ENCODE measurements at places on chromosomes 3 and 15. TPM values are rescaled to one million over a fixed set of nuclear protein-coding genes. Genes with fewer than 3 reads are reported as not detected.

DNA sequence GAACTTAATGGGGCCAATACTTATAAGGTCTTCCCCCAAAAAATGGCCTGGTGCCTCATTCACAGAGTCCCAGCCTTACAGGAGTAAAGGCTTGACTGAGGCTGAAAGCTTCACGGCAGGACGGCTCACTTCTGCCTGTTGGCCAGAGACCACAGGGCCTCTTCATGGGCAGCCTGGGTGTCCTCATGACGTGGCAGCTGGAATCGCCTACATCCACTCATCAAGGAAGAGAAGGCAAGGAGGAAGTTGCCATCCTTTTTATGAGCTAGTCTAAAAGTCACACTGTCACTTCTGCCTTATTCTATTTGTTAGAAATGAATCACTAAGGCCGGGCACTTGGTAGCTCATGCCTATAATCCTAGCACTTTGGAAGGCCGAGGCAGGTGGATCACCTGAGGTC is 89.3 kb upstream of the DGKG start:
- no peak overlapping the region for H3K27ac ChIP-seq
- H3K4me1 ChIP-seq: no peaks in the 10 kb centered on the region
- DNase-seq: no peak
- H3K4me3 ChIP-seq: no peak overlapping the region

DNA sequence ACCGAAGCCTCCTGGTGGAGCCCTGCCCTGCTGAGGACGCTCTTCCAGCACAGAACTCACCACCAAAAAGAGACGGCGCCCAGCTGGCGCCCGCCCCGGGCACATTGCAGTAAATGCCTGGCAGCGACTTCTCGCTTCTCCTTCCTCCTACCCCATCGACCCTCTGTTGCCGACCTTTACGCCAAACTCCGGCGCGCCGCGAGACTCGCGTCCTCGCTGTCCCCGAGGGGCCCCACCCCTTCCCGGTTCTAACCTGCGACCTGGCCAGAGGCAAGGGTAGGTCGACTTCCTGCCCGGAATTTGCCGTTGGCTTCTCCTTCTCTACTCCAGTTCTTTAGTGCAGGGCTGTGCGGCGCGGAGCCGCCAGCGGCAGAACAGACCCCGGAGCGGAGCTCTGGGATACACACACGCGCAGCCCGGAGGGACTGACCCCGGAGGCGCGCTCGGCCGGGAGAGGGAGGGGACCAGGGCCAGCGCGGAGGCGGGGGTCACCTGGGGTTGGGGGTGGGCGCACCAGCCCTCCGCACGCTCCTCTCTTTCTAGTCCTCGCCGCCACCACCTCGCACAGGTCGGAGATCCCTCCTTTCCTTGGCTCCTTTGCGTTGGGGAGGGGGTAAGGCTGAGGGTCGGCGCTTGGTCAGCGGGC is 226.6 kb upstream of the AZI2 start:
- H3K27me3 ChIP-seq: peaks cover 50% of the 10 kb centered on the region
- H3K4me3 ChIP-seq: no peak overlapping the region
- H3K27ac ChIP-seq: no peak overlapping the region
- DNase-seq: peak; percentile 5
- H3K4me1 ChIP-seq: no peaks in the 10 kb centered on the region

DNA sequence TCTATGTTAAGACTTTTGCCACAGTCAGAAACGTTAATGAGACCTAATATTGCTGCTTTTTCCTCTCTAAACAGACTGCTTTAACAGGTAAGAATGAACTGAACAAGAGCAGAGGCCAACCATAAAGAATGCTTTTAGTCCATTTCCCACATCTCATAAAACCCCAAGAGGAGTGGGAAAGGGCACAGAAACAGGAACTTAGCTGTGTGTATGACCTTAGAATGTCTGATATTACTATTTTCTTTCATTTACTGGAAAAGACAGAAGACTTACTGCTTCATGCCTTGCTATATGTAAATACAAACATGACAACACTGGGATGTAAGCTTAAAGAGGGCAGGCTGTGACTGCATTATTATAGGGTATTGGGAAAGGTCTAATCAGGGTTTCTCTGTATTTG is 115.0 kb downstream of the ISL2 start:
- no peaks in the 10 kb centered on the region for H3K27me3 ChIP-seq
- H3K4me1 ChIP-seq: no peaks in the 10 kb centered on the region
- H3K4me3 ChIP-seq: no peak overlapping the region
- no peaks in the 10 kb centered on the region for H3K36me3 ChIP-seq

GRCh38 chr3:20316238-20316637 is 130.2 kb upstream of the SGO1 start:
- no peaks in the 10 kb centered on the region for H3K27me3 ChIP-seq
- no peak overlapping the region for H3K27ac ChIP-seq
- no peaks in the 10 kb centered on the region for H3K36me3 ChIP-seq

The MASP1 gene
- not detected for total RNA-seq

DNA sequence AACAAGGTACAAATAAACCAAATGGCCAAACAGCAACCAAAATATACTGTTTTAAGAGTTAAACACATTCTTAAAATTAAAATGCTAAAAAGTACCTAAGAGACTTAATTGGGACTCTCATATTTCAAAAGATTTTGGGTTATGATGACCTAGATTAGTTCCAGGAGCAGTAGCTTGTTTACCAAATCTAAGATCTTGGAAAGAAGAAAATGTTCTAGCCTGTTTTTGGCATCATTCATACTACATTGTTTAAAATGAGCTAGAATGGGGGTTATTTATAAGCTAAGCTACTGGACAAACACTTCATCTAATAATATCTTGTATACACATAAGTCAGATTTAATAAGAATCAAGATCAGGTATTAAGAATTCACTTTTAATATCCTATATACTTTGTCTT is 22.8 kb downstream of the ATOSA start:
- H3K4me1 ChIP-seq: peaks cover 35% of the 10 kb centered on the region
- no peaks in the 10 kb centered on the region for H3K27me3 ChIP-seq
- no peak overlapping the region for H3K27ac ChIP-seq
- no peak overlapping the region for H3K4me3 ChIP-seq
- no peak for DNase-seq
- peaks cover 18% of the 10 kb centered on the region for H3K36me3 ChIP-seq

DNA sequence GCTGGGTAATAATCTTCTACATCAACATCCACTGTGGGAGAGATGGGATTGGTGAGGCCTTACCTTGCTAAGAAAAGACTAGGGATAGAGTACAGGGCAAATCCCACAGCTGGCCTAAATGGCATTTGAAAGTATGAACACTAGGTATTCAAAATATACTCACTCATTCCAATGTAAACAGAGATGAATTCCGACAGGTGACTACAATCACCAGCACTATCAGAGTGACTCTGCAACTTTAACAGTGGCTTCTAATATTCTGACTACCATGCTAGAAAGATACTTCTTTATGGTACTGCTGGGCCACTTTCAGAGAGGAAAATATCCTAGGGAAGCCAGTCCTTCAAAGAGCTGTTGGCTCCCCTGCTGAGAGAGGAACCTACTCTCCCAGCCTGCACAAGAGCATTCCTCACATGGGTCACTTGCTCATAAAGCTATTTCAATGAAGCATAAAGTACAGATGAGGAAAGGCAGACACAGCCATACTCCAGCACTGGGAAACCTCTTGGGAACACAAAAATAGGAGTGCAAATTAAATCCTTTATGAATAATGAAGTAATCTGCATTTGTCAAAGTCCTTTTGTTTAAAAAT is 21.5 kb upstream of the MAN2C1 start:
- H3K4me1 ChIP-seq: peaks cover 12% of the 10 kb centered on the region
- no peak overlapping the region for H3K27ac ChIP-seq
- no peaks in the 10 kb centered on the region for H3K27me3 ChIP-seq

GRCh38 chr3:48503401-48504050 is 448 bp downstream of the SHISA5 start:
- peaks cover 46% of the 10 kb centered on the region for H3K4me1 ChIP-seq
- H3K4me3 ChIP-seq: peak overlapping the region; percentile 72
- no peaks in the 10 kb centered on the region for H3K27me3 ChIP-seq
- peak; percentile 46 for DNase-seq
- H3K36me3 ChIP-seq: peaks cover 2% of the 10 kb centered on the region
- peak overlapping the region; percentile 55 for H3K27ac ChIP-seq

The RBSN gene
- 13.5 TPM for total RNA-seq

- peaks cover 2% of the 10 kb centered on the region for H3K27me3 ChIP-seq
- DNase-seq: no peak
- H3K4me1 ChIP-seq: no peaks in the 10 kb centered on the region
- H3K36me3 ChIP-seq: no peaks in the 10 kb centered on the region
- H3K27ac ChIP-seq: no peak overlapping the region
These were observed 374.5 kb downstream of the IL20RB start for GRCh38 chr3:137332297-137332696.

The MUSTN1 gene
- not detected for total RNA-seq

DNA sequence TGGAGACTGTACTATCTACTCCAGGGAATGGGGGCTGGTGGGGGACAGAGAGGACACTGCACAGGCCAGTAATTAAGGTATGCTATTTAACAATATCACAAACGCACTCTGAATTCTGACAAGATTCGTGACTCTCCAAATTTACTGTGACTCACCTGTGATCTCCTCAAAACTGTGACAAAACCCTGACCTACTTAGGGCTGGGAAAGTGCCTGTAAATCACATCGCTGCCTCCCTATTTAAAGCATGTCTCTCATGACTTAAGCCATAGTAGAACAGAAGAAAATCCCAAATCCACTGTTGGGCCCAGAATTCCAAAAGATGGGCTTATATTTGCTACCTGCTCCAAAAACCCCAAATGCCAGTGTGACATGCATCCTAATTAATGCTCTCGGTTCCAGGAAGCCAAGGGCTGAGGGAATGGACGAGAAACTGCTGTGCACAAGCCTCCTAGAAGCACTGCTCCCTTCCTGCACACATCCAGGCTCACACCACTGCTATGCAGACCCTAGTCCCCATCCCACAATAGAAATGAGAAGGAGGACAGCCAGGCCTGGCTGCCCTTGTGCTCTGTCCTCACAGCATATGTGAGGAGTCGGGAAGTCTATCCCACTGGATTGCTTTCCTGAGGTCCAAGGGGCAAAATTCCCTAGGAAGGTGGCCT is 187.7 kb upstream of the CHRNA7 start:
- H3K27me3 ChIP-seq: peaks cover 5% of the 10 kb centered on the region
- DNase-seq: no peak
- no peaks in the 10 kb centered on the region for H3K4me1 ChIP-seq
- no peak overlapping the region for H3K27ac ChIP-seq
- no peaks in the 10 kb centered on the region for H3K36me3 ChIP-seq

- H3K4me1 ChIP-seq: peaks cover 19% of the 10 kb centered on the region
- H3K27ac ChIP-seq: no peak overlapping the region
- no peak overlapping the region for H3K4me3 ChIP-seq
- peaks cover 56% of the 10 kb centered on the region for H3K27me3 ChIP-seq
- no peak for DNase-seq
These were observed 5.6 kb downstream of the ITPKA start for GRCh38 chr15:41499109-41499851.

The GOLGA6D gene
- total RNA-seq: not detected

The HEG1 gene
- total RNA-seq: 5.9 TPM

GRCh38 chr3:73210759-73211158 is 149.3 kb downstream of the EBLN2 start:
- H3K36me3 ChIP-seq: no peaks in the 10 kb centered on the region
- DNase-seq: no peak
- no peak overlapping the region for H3K4me3 ChIP-seq
- H3K27ac ChIP-seq: no peak overlapping the region
- H3K27me3 ChIP-seq: peaks cover 2% of the 10 kb centered on the region

GRCh38 chr3:123559040-123559861 is 25.6 kb downstream of the HACD2 start:
- H3K36me3 ChIP-seq: peaks cover 19% of the 10 kb centered on the region
- no peaks in the 10 kb centered on the region for H3K27me3 ChIP-seq
- no peak overlapping the region for H3K4me3 ChIP-seq
- no peak for DNase-seq
- H3K4me1 ChIP-seq: peaks cover 18% of the 10 kb centered on the region
- no peak overlapping the region for H3K27ac ChIP-seq

The SERPINI2 gene
- not detected for total RNA-seq

- H3K27ac ChIP-seq: no peak overlapping the region
- H3K36me3 ChIP-seq: peaks cover 4% of the 10 kb centered on the region
- no peak overlapping the region for H3K4me3 ChIP-seq
- no peaks in the 10 kb centered on the region for H3K27me3 ChIP-seq
These were observed 39.3 kb downstream of the NKIRAS1 start for GRCh38 chr3:23877329-23877980.

DNA sequence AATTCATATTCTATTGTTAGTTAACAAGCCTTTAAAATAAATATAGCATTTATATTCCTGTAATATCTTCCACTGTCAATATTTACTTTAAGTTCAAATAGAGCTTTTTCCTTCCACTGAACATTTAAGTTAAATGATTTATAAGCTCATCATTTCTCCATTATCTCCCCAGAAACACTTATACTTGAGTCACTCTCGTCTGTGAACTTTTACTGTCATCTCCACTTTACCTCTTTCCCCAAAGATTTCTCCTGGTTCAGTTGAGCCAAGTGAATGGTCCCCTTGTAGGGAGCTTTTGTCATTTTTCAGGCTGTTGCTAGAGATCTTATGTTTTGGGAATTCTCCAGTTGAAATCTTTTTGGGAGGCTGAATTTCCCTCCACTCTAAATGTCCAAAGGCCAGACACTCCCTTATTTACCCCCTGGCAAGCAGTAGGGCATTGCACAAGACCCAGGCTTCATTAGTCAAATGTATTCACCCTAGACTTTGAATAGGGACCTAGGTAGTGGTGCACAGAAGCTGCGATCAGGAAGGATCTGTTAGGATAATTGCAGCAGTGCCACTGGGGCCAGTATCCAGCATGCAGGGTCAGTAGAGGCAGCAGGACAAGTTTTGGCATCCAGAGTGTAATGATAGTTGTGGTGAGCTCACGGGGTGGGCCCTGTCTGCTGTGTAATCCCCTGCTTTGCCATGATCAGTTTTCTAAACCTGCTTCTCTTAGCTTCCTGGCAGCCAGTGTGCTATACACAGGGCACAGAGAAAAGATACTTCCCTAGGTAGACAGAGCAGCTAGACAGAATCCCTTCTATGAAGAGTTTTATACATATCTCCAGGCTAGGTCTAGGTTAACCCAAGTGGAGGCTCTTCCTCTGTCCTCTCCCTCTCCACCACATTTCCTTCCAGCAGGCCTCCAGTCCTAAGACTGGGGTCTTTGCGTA is 356.5 kb upstream of the SLCO3A1 start:
- DNase-seq: no peak
- no peaks in the 10 kb centered on the region for H3K27me3 ChIP-seq
- no peaks in the 10 kb centered on the region for H3K36me3 ChIP-seq

- no peaks in the 10 kb centered on the region for H3K36me3 ChIP-seq
- H3K4me1 ChIP-seq: no peaks in the 10 kb centered on the region
- H3K27ac ChIP-seq: no peak overlapping the region
- no peak for DNase-seq
- peaks cover 1% of the 10 kb centered on the region for H3K27me3 ChIP-seq
These were observed 163.3 kb downstream of the ARRDC4 start for GRCh38 chr15:98123834-98124233.

The ACTC1 gene
- total RNA-seq: not detected

- H3K4me3 ChIP-seq: no peak overlapping the region
These were observed 8.0 kb downstream of the ZBBX start for GRCh38 chr3:167372138-167372537.

The TJP1 gene
- 0.09 TPM for total RNA-seq

The TEX264 gene
- total RNA-seq: 35.3 TPM

GRCh38 chr3:183123891-183124290 is 24.6 kb upstream of the MCCC1 start:
- H3K4me3 ChIP-seq: no peak overlapping the region
- no peaks in the 10 kb centered on the region for H3K27me3 ChIP-seq
- no peak overlapping the region for H3K27ac ChIP-seq
- peaks cover 10% of the 10 kb centered on the region for H3K4me1 ChIP-seq
- H3K36me3 ChIP-seq: peaks cover 2% of the 10 kb centered on the region

GRCh38 chr3:3707858-3708768 is 91.1 kb upstream of the LRRN1 start:
- no peak overlapping the region for H3K27ac ChIP-seq
- no peak overlapping the region for H3K4me3 ChIP-seq
